ENCODE measurements at places on chromosomes 16 and 17.

- DNase-seq = no peak
Measured at GRCh38 chr16:6105115-6105514, 1007.5 kb upstream of the EEF2KMT start.

GRCh38 chr17:78412403-78412802 lies 34.0 kb downstream of the PGS1 start:
- peak; percentile 73 for DNase-seq

DNA sequence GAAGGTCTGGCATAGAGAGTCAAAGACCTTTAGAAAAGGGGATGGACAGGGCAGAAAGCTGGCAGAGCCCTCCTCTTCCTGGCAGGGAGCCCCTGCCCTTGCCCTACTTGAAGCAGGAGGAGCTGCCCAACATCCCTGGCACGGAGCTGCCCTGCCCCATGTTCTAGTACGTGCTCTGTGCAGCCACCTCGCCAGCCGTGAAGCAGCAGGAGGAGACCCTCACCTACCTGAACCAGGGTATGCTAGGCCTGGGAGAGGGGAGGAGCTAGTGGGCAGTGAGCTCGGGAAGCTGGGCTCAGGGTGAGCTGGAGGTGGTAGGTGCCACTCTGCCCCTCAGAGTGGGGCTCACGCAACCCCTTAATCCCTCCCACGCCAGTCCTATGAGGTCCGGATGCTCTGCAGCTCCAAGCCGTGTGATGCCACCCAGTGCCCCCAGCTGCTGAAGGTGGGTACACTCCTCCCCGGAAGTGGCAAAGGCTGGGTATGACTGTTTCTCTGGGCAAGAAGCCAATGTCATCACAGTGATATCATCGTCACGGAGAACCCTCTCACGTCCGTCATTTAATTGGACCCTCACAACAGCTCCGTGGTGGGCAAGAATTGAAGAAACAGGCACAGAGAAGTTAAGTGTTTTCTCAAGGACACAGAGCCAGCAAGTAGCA lies 12.7 kb upstream of the STAC2 start:
- DNase-seq = peak; percentile 79

DNA sequence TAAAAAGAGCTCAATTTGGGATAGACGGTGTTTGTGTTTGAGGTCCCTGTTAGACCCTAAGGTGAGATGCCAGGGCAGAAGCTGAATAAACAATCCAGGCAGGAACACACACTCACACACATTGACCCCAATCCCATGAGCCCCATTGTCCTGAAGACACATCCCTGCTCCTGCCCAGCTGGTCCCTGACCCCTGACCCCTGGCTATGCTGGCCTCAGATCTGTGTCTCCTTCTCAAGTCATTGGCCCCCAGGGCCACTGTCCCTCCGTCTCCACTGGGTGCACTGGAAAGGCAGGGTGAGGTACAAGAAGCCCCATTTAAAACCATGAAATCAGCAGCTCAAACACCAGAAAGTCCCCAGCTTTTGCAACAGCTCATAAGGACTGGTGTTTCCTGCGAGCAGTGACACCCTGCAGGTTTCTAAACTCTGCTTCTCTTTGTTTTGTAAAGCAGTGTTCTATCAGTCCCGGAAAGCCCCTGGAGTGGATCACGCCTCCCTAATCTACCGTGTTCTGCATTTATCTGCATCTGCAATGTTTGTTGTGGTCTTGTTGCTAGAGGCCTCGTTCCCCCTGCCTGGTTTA lies 18.0 kb upstream of the ASGR2 start:
- peak; percentile 49 for DNase-seq
